ENCODE measurements at places on chromosomes 6 and 20.

DNA sequence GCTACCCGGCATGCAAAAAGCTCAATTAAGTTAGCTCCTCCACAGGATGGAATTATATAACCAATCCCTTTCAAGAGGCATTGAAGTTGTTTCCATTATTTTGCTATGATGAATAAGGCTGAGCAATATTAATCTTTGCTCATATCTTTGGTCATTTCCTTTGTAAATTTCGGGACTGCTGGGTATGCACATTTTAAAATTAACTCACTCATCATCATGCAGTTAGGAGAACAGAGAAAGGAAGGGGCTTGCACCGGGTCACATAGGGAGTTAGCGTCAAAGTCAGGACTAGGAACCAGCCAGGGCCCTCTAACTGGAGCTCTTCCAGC is 430 bp upstream of the FAM110A start:
- no peak for DNase-seq

GRCh38 chr6:132199343-132199742 is 201.9 kb downstream of the MOXD1 start:
- DNase-seq = no peak

GRCh38 chr6:29943053-29943966 is 978 bp downstream of the HLA-A start:
- DNase-seq = no peak

DNA sequence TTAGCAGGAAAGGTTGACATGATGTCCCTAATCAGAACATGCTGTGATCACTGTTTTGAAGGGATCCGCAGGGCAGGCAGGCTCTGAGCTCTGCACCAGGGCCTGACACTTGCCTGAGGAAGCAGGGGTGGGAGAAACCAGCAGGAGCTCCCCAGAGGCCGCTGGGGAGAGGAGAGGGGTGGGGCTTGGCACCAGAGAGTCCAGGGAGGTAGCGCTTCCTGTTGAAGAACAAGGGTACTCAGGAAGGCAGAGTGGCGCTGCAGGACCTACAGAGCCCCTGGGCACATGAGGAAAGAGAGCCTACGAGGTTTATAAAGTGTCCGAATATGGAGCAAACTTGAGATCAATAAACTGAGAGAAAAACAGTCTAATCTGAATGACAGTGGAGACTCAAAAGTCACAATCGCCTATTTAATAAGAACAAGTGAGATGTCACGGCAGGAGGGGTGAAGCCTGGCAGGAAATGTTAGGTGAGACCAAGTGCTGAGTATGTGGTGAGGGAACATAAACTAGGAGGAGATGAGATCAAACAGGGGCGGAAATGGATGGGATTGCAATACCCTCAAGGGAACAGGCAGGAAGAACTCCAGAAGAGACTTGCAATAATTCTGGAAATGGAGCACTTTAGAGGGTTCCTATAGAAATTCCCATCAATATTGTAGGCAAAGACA is 5.8 kb upstream of the TBXT start:
- no peak for DNase-seq

DNA sequence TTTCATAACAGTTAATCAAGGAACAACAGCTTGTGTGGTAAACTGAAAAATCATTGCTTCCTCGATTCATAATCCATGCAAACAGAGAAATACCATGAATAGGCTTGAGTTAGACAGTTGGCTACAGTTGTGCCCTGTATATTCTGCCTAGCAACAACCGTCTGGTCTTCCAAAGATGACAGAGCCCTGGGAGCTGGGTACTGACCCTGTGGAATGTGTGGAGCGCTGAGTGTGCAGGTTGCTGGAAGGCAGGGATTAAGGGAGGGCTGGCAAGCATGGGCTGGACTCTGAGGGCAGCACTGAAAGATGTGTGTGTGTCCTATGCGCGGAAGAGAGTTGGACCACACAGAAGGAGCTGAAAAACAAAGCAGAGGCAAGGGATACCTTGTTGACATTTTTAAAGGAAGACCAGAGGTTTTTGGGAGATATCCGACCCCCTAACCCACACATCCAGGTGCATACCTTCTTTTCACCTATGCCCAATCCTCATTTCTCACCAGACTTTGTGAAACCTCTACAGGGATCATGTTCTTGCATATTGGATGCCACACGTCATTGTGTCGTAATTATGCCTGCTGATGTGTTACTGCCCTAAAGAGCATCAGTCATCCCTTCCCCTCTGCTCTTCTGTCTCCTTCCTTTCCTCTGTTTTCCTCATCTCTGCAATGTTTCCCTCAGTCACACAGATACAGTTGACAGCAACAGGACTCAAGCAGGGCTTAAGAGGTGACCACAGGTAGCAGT is 58.2 kb upstream of the VGLL2 start:
- no peak for DNase-seq

DNA sequence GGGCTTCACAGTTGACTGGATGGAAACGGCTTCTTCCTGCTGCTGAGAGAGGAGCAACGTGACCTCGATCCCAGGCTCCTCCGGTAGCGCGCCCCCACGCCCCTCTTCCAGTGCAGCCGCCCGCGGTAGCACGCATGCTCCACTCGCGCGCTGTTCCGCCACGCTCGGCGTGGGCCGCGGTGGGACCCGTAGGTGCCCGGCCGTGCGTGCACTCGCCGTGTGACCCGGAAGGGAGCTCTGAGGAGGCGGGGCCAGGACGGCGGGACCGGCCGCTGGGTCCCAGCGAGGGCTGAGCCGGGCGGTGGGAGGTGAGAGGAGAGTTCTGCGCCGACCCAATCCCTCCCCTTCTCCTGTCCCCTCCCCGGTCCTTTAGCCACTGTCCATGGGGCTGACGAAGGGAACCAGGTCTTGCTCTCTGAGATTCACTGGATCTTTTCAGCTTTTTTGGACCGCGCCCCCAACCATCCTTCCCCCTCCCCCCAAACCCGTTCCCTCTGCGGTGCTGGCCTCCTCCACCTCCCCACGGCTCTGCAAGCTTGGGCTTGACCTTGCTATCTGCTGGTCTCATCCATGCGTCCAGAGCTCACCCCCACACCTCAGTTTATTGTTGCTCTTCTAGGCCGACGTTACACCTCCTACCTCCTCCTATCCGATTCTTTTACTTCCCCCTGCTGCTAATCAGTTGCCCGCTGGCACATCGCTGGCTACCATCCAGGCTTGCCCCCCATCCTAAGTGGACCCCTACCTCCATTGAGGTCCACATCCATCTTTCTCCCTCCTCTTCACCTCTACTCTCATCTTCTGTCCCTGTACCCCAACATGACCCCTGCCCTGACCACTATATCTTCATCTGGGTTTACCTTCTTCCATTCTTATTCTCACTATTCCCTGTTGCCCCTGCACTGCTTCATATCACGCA is at the start of gene CUL9:
TSS of gene CUL9 (plus strand) at position 255 of the 919 bp plus-strand sequence. CDS start 2,115 bp downstream, outside the sequence.
- DNase-seq = no peak

- peak; percentile 97 for DNase-seq
Observed at GRCh38 chr6:17907406-17908229, 79.8 kb downstream of the KIF13A start.

- no peak for DNase-seq
Observed at GRCh38 chr20:37090407-37090806, 5.4 kb downstream of the RBL1 start.

Data from vagina (tissue), 2 donors.